Astrocyte (in vitro differentiated cells and primary cell): ENCODE measurements at places on chromosomes 2 and 18.

DNA sequence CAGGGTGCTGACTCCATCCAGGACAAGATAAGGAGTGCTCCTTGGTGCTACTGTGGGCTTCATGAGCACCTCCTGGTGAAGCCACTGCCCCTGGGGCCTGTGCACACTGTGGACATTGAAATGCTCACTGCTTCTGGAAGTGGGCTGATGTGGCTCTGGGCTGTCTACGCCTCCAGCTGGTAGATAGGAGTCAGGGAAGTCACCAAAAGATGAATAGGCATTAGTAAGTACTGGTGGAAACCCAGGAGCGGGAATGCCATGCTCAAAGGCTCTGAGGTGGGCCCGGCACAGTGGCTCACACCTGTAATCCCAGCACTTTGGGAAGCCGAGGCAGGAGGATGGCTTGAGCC is 79.2 kb upstream of the MSH2 start:
- no peak for DNase-seq
- no peak overlapping the region for H3K27ac ChIP-seq
- H3K4me3 ChIP-seq = no peak overlapping the region
- no peaks in the 10 kb centered on the region for H3K27me3 ChIP-seq
- peaks cover 7% of the 10 kb centered on the region for H3K4me1 ChIP-seq

GRCh38 chr18:10310626-10311025 is 143.8 kb upstream of the APCDD1 start:
- H3K4me3 ChIP-seq = no peak overlapping the region
- DNase-seq = no peak
- no peaks in the 10 kb centered on the region for H3K27me3 ChIP-seq
- no peaks in the 10 kb centered on the region for H3K4me1 ChIP-seq
- H3K36me3 ChIP-seq = no peaks in the 10 kb centered on the region

GRCh38 chr18:11980494-11981191 is 664 bp upstream of the IMPA2 start:
- DNase-seq = peak; percentile 93
- H3K27me3 ChIP-seq = peaks cover 5% of the 10 kb centered on the region
- H3K4me3 ChIP-seq = peak overlapping the region; percentile 51
- H3K36me3 ChIP-seq = no peaks in the 10 kb centered on the region
- H3K4me1 ChIP-seq = no peaks in the 10 kb centered on the region
- peak overlapping the region; percentile 66 for H3K27ac ChIP-seq

DNA sequence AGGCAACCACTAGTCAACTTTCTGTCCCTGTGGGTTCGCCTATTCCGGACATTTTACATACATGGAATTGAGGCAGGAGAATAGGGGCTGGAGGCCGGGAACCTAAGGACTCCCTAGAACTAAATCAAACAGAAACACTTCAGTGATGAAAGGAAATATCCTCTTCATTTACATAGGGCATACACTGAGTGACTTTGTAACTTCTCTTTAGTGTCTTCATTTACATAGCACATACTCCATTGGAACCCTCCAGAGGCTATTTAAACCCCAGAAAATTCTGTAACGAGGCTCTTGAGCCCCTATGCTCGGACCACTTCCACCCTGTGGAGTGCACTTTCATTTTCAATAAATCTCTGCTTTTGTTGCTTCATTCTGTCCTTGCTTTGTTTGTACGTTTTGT is 56.5 kb downstream of the CCDC195 start:
- no peak overlapping the region for H3K27ac ChIP-seq
- no peaks in the 10 kb centered on the region for H3K27me3 ChIP-seq

DNA sequence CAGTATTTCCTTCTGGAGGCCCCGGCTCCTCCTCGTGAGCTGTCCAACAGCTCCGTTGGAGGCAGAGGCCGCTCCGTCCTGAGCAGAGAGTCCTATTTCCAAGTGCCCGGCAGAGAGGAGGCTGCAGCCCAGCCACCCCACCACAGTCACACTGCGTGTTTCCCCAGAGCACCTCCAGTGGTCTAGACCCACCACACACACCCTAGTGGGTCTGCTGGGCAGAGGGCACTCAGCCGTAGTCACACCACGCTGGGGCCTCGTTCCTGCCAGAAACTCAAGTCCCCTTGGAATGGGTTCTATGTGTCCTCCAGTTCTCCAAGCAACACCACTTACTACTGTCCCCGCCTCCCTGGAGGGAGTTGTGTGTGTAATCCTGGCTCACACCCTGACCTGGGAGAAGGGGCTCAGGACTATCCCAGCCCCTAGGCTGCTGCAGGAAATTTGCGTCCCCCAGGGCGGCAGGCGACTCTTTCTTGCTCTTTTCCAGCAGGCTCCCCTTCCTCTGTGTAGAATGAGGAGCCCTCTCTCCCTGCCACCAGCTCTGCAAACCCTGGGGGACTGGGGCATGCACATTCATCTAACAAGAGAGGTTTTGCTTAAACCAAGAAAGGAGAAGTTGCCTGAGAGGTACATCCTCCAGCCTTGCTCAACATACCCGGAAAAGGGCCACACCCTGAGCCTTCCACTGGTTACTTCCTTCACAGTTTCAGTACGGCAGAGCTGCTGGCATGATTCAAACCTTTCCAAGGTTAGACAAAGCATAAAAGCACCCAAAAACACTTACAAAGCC is 114.1 kb downstream of the NDUFA10 start:
- H3K4me1 ChIP-seq = no peaks in the 10 kb centered on the region
- no peak overlapping the region for H3K4me3 ChIP-seq
- no peaks in the 10 kb centered on the region for H3K27me3 ChIP-seq
- H3K36me3 ChIP-seq = no peaks in the 10 kb centered on the region
- DNase-seq = no peak
